ENCODE measurements at places on chromosomes 6 and 20. TPM values are rescaled to one million over a fixed set of nuclear protein-coding genes. Genes with fewer than 3 reads are reported as not detected.

DNA sequence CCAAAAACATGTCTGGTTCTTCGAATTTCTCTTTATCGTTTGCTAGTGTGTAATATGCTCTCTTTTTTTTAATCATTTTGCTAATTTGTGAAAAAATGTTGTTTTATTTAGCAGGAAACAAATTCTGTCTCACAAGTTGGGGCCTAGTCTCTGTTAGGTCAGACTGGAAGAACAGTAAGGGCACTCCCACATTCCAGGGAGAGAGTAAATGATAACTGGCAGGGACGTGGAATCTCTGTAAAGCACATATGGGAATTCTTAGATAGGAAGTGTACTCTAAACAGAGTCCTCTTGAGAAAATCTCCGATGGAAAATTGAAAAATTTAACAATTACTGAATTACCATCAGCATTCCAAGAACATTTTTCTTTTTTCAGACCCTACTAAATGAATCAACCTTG lies 16.4 kb upstream of the CCDC28A start:
- DNase-seq: no peak

DST gene
- 91.3 TPM for total RNA-seq

DNA sequence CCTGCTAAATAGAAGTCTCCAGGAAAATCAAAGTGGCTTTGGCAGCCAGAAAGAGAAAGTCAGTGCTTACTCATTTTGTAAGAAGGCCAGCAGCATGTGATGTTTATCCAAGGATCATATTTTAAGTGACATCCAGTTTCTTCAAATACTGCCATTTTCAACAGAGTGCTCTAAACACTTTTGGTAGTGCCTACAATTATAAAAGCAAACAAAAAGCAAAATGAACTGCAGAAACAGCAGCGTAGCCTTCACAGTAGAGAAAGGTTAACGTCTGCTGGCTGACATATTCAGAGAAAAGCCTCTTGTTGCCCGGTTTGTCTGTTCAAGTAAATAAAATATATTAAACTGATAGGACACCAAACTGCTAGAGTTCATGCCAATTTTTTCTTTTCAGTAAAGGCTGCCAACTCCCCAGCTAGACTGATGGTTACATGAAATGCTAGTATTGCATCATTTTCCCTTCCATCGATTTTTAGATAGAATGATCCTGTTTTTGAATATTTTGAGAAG lies 705.7 kb upstream of the SLC35B3 start:
- DNase-seq: no peak

DNA sequence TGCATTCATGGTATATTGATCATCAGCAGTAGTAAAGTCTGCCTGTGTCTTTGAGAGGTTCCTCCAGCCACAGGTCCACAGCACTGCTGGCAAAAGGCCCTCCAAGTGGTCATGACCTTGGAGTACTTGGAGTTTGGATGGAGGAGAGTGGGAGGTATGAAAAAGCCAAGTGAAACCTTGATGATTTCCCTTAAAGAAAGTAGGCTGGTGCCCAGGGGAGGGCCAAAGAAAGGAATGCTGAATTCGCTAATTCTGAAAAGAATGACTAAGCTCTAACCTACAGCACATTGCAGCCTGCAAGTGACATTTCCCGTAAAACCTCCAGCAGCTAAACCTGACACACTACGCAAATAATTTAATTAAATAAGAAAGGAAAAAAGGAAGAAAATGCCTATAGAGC lies 223.4 kb upstream of the TAB2 start:
- no peak for DNase-seq

DNA sequence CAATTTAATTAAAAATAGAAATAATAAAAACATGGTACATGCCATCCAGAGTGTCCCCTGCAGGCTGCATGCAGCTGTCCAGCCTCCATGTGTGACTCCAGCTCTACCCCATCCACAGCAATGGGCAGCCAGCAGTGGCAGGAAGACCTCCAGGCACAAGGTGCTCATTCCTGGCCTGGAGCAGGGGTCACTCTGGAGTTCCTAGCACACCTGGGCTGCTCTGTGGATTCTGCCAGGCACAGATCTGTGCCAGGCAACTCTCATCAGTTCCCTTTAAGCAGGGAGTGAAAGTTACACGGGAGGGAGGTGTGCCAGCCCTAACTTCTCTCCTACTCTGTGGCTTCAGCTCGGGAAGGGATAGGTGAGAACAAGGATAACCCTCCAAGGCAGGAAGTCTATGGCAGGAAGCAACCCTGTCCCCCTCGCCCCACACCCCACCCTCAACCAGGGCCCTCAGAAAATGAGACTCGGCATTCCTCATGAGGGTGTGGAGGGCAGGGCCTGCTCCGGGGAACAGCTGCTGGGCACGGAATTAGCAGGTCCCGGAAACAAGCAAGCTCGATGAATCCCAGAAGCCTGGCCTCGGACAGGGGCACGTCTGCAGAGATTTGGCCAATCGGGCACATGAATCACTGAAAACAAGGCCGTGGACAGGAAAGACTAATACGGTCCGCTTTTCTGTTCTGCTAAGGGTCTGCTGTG lies 10.0 kb downstream of the JPH2 start:
- DNase-seq: no peak

DNA sequence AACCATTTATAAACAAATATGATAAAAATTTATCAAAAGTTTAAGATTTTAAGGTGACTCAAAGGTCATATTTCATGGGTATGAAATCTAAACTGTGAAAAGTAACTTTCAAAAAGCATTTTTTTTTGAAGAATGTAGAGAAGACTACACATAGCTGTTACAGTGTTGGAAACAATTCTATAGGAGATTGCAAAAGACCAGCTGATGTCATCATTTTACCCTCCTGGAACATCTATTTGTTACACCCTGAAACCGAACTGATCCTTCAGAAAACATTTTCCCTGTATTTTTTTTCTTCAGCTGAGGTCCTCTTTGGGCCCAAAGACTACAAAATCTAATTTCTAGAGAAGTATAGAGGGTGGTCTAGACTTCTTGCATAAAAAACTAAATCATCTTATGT lies 297.5 kb upstream of the FERMT1 start:
- no peak for DNase-seq

LKAAEAR1 gene
- total RNA-seq: not detected

TNFRSF6B gene
- 119 TPM for total RNA-seq

- peak; percentile 50 for DNase-seq
These were observed 102.6 kb downstream of the CD109 start for GRCh38 chr6:73798592-73798991.
